ENCODE measurements at places on chromosomes 16 and 17.

DNA sequence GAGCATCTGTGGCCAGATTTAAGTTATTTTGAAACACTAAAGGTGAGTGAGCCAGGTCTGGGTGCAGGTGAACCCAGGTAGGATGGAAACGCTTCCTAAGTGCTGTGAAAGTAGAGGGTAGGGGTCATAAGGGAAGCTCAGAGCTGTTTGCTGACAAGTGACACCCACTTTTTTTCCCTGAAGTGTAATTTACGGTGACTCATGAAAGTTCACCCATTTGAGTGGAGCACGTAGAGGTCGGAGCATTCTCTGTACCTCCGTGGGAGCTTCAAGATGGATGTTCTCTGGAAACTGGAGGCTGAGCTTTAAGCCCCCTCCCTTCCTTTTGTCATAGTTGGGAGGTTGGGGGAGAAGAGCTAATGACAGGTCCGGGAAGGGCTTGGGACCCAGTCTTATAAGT, 44.3 kb downstream of the MPRIP start:
- DNase-seq = no peak

- DNase-seq = no peak
These were observed 239.7 kb downstream of the XYLT1 start for GRCh38 chr16:17230932-17231581.

DNA sequence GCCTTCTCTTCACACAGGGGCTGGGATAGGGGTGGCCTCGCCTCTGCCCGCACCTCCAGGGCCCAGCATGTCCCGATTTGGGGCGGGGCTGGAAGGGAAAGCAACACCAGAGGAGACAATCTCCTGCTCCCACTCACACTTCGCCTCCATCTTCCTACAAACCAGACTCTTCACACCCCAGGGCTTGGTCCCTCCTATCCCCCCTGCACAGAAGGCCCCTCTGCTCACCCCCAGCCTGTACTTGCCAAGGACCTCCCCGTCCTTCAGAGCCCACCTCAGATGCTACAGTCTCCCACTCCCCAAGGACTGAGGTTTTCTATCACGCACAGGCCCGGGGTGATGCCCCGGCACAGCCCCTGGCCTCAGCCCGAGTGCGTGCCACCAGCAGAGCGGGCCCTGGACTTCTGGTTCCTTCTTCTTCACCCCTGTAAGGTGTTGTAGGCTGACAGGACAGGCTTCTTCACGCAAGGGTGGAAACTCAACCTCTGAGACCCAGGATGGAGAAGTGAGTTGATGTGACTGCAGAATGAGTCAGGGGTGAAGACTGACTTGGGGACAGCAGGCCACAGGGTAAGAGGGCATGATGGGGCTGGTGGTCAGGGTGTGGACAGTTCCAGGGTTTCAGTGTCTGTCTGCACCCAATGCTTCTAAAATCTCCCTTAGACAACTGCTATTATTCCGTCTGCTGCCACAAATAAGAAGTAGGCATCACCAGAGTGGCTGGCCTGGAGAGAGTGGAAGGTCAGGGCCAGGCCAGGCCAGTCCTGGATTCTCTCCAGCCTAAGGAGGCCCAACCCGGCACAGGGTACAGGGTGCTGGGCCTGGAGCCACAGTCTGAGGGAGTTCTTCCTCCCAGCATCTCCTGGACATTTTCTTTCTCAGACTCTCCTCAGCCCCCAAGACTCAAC, 2.5 kb downstream of the ITGAE start:
- DNase-seq = no peak

DNA sequence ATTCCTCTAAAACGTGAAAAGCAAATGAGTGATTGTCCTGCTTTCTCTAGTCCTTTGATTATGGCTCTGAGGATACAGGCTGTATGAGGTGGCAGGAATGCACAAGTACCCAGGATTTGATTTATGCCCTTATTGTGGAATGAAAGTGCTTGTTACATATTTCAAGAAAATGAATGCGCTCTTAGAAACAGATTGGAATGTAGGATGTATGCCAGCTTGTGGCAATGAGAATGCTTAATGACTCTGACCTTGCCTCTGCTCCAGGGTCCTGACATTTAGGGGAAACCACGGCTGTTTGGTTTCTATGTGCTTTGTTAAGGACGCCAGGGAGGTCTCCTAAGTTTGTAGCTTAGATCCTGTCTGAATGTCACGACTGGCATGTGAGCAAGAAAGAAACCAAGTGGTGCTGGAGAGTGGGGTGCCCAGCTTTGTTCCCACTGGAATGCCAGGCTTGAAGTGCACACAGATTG, 22.0 kb downstream of the PRCD start:
- no peak for DNase-seq

GRCh38 chr16:86563469-86564345, 2.9 kb upstream of the FOXC2 start:
- DNase-seq = peak; percentile 89

- DNase-seq = no peak
These were observed 10.3 kb upstream of the SLC52A1 start for GRCh38 chr17:5045496-5045895.

GRCh38 chr16:14486520-14487303, 143.3 kb downstream of the PARN start:
- DNase-seq = peak; percentile 94

GRCh38 chr17:14417336-14417735, 116.5 kb downstream of the HS3ST3B1 start:
- no peak for DNase-seq

GRCh38 chr16:57128771-57129389, 36.5 kb downstream of the CPNE2 start:
- DNase-seq = no peak
